ENCODE measurements at places on chromosomes 2 and 18. TPM values are rescaled to one million over a fixed set of nuclear protein-coding genes. Genes with fewer than 3 reads are reported as not detected.

DNA sequence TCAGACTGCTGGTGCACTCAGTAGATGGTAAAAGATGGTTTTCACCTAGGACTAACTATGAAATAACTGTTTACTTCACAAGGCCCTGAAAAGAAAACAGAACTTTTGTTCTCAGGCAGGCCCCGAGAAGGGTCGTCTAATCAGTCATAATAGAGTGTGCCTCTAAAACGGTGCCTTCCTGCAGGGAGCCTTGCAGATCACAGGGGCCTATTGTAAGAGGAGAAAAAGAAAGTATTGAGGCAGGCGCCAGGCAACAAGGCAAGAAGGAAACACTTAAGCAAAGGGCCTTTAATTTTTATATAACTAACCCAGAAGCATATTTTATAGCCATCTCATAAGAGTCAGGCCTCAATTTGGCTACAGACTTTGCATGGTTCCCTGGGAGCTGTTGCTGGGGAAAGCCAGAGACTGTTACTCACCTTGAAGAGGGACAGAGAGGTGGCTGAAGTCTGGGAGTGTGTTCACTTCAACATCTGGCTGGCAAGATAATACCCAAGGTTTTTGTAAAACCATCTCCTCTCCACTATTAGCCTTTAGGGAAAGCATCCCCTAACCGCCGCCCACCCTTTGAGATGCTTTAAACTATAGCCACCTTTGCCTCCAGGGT, 117.1 kb downstream of the PRPF40A start:
- no peak for DNase-seq

GRCh38 chr2:215277944-215278343, 33.9 kb upstream of the ATIC start:
- DNase-seq, result no peak

GRCh38 chr2:135586148-135586547, 54.9 kb downstream of the R3HDM1 start:
- DNase-seq, result peak; percentile 40

The AKAIN1 gene
- not detected for total RNA-seq

The MAP2 gene
- total RNA-seq, result 0.10 TPM

- no peak for DNase-seq
These were observed 372.0 kb downstream of the ARHGAP15 start for GRCh38 chr2:143501106-143501676.

GRCh38 chr18:73563345-73563744, 584.3 kb downstream of the FBXO15 start:
- DNase-seq, result no peak

DNA sequence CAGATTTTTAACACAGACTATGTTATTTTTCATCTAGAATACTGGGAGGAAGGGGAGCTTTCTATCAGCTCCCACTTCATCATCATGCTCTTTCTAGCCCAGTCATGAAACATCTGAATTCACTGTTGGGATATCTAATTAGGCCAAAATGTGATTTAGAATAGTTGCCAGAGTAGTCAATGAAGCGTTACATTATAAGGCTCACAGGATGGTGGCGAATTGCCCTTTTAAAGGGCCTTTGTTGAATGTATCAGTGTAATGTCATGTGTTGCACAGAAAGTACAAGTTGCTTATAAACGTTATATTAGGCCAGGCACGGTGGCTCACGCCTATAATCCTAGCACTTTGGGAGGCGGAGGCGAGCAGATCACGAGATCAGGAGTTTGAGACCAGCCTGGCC, 45.6 kb downstream of the PDE1A start:
- no peak for DNase-seq

DNA sequence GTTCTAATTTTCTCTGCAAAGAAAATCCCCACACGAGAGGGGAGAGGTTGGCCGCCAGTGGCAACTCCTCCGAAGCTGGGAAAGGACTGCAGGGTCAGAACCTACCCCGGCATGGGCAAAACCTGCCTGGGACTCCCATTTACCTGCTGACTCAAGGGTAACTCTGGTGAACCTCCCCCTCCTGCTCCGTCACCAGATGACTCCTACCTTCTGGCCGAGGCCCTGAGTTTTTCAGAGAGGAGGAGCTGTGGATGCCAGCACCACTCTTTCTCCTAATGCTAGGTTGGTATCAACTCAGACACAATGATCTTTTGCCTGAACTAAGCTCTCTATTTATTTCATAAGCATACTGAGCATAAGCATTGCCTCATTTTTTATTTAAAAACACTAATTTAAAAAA, 96.6 kb downstream of the ALPK2 start:
- DNase-seq, result no peak

The SLC5A7 gene
- total RNA-seq, result not detected

- no peak for DNase-seq
These were observed 45.8 kb upstream of the RBM44 start for GRCh38 chr2:237752761-237753165.

The LGALSL gene
- total RNA-seq, result 3.8 TPM

The CUL3 gene
- total RNA-seq, result 155 TPM

DNA sequence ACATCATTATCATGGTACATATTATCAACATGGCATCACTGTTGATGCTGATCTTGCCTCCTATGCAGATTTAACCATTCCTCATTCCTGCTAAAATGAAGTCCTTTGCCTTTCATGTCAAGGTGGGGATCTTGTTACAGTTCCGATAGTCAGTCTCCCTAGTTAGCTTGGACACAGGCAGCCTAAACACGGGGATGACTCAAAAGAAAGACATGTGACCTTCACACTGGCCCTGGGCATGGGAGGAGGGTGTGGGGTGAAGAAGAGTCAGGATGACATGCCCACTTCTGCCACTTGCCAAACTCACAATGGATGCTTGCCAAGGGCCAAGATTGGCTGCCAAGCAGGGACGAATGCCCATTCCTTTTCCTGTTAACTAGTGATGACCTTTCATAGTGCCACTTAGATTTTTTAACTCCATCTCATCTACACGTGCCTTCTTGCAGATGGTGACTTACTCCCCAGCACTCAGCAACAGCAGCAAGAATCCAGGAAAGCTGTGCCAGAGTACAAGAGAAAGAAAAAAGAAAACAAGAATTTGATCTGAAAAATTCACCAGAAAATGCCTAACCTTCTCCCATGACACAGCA, 13.9 kb upstream of the SLC1A4 start:
- no peak for DNase-seq

GRCh38 chr2:6917071-6917760, at the start of gene RNF144A:
Gene RNF144A (plus strand): TSS chr2:6917412. CDS start chr2:6996927, 79,515 bp downstream.
- DNase-seq, result peak; percentile 59

DNA sequence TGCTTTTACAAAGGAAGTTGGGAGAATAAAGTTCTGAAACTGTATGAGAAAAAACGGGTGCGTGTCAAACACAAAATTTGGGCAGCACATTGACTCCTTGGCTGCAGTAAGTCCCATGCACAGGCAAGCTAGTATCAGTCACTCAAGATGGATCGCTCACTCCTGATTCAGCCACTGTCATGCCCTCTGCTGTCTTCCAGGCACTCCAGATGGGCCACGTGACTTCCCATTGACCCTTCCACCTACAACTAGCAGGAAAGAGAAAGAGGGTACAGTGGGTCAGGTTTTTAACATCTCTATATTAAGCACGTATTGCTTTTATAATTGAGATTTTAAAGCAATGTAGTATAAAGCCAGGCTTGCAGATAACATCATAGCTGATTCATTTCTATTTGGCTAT, 8.6 kb downstream of the ARHGEF33 start:
- DNase-seq, result no peak

DNA sequence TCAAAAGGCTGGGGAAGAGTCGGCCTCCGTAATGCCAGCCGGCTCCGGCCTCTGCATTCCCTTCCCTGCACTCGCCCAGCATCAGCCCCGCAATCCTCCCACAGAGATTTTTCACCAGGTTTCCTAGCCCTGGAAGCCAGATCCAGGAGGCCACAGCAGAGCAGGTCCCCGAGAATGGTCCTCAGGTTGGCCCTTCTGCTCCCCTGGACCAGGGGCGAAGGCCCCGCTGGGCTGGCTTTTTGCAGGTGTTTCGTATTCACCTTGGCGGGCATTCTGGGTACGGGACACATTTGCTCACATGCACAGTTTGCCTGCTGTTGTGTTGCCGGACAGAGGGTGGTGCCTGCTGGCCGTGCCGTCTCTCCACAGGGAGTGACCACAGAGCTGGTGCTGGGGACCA, 309.5 kb downstream of the NDUFA10 start:
- no peak for DNase-seq

GRCh38 chr2:233449921-233450863, 95.9 kb downstream of the DGKD start:
- DNase-seq, result no peak

GRCh38 chr2:78541451-78542267, 483.8 kb upstream of the REG3G start:
- DNase-seq, result no peak
